G401 (cell line): ENCODE measurements at places on chromosomes 13 and 19. TPM values are rescaled to one million over a fixed set of nuclear protein-coding genes. Genes with fewer than 3 reads are reported as not detected.

GRCh38 chr13:46675016-46675415 is 121.9 kb downstream of the ESD start:
- DNase-seq = no peak

DNA sequence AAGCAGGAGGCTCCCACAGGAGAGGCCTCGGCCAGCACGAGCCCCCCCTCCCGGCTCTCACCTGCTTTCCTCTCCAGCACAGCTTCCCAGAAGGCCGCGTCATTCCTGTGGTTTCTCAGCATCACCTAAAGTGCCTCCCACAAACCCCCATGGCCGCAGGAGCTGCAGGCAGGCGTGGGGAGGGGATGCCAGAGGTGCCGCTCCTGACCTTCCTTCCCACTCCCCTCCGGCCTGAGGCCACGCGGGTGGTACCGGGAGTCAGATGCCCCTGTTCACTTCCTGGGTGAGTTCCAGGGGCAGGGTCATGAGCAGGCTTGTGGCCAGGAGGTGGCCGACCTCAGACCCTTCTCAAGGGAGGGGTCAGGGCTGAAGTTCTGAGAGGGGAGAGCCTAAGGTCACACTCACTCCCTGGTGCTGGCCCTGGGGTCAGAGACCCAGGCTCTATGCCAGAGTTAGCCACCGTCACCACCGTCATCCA is 14.4 kb upstream of the NPAS1 start:
- no peak for DNase-seq

DNA sequence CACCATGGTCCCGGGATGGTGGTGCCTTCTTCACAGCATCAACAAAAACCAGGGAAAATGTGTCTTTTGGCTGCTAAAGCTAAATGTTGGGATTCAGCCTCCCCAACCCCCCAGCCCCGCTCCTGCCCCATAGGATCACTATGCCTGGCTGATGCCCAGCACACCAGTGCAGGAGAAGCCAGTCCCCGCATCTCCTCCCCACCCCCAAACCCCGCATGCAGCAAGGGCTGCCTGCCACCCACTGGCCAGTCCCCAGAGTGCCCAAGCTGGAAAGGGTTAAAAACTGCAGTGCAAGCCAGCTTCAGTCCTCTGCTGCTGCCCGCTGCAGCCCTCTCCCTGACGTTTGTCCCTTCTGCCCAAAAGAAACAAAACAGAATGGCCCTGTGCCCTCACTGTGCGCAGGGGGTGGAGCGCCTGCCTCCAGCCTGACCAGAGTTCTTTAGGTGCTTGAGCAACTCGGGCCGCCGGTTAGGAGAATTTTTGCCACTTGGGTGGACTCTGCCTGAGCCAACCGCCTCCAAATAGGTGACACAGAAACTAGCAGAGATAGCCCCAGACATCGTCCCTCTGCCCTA is 3.7 kb downstream of the CALM3 start:
- DNase-seq = peak; percentile 51

DNA sequence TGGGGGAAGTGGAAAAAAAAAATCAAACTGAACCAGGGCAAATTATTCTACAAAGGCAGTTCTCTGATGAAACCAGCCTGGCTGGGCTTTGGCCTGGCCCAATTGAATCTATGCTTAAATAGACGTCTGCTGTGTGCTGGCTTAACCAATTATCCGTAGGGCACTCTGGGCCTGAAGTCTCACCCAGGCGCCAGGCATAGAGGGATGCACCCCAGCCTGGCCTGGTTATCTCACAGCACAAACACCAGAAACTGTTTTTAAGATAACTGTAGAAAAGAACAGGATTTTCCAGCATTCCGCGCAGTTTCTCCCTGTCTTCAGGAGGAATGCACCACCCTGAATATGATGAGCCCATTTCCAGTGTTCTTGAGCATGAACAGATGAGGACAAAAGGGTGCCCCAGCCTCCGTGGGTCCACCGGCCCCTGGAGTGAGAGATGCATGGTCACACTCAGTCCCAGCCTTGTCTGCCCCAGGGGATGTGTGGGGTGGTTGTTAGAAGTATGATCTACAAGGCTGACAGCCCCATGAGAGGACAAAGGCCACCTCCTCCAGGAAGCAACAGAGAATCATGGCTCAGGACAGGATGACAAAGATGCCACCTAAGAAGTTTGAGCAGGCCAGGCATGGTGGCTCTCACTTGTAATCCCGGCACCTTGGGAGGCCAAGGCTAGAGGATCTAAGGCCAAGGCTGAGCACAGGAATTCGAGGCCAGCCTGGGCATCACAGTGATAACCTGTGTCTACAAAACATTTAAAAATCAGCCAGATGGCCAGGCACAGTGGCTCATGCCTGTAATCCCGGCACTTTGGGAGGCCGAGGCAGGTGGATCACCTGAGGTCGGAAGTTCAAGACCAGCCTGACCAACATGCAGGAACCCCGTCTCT is 50.2 kb downstream of the PEPD start:
- DNase-seq = no peak

Gene PRODH2
- total RNA-seq = not detected in 2 replicates

Gene GJA3
- total RNA-seq = 2.8 and 3.6 TPM in 2 replicates

Gene OVOL3
- total RNA-seq = not detected in 2 replicates

- DNase-seq = no peak
Observed at GRCh38 chr19:35856546-35857149, at the start of gene KIRREL2. Gene KIRREL2, plus strand, starts transcription at chr19:35856911. Its CDS starts 209 bp downstream, at chr19:35857120.

Gene DIAPH3
- 13.7 and 31.3 TPM in 2 replicates for total RNA-seq

- DNase-seq = peak; percentile 20
Observed at GRCh38 chr13:95677564-95678266, 776 bp downstream of the DNAJC3 start.

Gene PODNL1
- total RNA-seq = 0.92 TPM in 1 of 2 replicates, not detected in the other

DNA sequence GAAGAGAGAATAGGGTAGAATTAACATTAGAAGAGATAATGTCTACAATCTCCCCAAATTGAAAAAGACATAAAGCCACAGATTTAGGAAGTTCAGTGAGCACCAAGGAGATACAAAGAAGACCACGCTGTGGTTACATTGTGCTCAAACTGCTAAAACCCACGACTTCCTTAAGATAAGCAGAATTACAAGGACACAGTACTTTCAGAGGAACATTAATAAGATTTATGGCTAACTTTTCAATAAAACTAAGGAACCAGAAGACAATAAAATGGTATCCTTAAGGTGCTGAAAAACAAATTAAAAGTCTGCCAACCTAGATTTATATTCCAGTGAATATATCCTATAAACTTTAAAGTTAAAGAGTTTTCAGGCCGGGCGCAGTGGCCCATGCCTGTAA is 7.4 kb upstream of the IL17D start:
- no peak for DNase-seq

- no peak for DNase-seq
Observed at GRCh38 chr13:79190932-79191331, 215.1 kb downstream of the RBM26 start.

- DNase-seq = no peak
Observed at GRCh38 chr19:42480335-42481095, 37.8 kb upstream of the CXCL17 start.

DNA sequence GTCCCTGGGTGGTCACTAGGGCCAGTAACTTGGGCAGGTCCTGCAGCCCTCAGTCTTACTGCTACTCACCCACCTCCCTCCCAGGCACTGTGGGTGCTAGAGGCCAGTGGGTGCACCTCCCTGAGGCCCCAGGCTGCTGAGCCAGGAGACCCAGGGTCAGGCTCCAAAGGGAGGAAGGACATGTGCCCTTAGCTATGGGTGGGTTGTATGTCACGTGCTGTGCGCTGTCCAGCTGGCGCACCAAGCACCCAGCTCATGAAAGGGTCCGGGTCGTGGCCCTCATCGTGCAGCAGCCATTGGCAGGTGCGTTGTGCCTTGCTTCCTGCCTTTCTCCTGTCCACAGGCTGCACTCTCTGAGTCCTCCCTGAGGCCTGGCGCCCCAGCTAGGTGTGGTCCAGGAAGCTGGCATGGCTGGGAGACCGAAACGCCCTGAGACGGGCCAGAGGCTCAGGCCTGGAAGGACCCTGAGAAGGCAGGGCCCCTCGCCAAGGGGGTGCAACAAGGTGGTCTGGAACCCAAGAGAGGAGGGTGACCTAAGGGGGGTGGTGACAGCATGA is 47.0 kb upstream of the KCTD15 start:
- no peak for DNase-seq

Gene FAM216B
- total RNA-seq = not detected in 2 replicates

DNA sequence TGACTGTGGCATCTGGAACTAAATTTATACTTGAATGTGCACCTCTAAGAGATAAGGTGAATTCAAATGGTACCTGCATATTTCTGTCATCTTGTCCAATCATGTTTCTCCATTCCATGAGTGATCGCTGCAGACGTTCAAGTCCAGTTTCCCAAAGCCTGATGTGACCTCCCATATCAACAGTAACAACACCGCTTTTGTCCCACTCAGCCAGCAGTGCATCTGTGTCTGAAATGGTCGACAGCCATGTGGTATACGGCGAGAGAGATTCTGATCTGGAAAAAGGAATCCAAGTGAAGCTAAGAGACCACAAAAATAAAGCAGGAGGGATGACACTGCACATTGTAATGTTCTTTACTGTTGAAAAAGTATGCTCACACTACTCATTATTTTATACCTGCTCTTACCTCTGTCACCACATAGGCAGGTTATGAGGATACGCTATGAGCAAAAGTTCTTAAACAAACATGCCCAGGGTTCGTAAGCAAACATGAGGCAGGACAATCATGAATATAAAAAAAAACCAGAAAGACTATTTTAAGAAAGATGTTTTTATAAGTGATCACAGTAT is 213.6 kb downstream of the RGCC start:
- DNase-seq = no peak

GRCh38 chr13:108828086-108828815 is 198.8 kb downstream of the MYO16 start:
- DNase-seq = no peak

Gene DZIP1
- 41.6 and 75.1 TPM in 2 replicates for total RNA-seq

GRCh38 chr13:51644654-51645053 is 60.4 kb downstream of the WDFY2 start:
- no peak for DNase-seq

Gene PLD3
- 232 and 245 TPM in 2 replicates for total RNA-seq
